Jurkat, Clone E6-1 (cell line): ENCODE measurements at places on chromosomes 7 and 10.

DNA sequence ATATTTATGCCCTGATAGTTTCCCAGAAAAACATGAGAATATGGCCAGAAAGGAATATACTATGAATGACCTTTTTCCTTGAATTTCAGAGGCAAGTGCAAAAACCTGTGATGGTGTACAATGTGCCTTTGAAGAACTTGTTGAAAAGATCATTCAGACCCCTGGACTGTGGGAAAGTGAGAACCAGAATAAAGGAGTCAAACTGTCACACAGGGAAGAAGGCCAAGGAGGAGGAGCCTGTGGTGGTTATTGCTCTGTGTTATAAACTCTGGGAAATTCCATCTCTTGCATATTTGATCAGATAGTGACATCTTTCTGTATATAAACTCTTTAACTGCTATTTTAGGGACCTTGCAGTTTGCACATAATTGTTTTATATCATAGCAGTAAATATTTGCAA, 33.7 kb downstream of the RAB18 start:
- no peak for DNase-seq

DNA sequence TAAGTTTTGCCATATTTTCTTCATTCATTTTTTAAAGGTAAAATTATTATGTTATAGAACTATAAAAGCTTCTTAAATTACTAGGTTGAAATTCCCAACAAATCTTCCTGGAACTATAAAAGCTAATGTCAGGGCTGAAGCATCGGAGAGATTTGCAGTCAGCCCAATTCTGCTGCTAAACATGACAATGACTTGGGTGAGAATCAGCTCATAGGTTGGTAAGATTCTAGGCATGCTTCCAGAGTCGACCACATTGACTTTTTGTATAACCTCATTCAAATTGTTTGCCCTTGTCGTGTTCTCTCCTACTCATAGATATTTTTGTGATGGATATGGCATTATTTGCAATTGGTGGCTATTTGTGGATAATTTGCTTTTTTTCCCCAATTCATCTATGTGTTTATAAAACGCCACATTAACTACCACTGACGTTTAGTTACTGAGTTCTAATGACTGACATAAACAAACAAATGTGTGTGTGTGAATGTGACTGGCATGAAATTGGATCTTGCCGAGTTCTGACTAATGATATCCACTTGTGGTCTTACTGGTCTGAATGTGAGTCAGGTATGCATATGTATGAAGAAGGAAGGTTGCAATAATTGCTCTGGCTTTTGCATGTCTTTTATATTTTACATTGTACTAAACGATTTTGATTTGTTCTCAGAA, 579.8 kb downstream of the PARD3 start:
- DNase-seq = no peak

DNA sequence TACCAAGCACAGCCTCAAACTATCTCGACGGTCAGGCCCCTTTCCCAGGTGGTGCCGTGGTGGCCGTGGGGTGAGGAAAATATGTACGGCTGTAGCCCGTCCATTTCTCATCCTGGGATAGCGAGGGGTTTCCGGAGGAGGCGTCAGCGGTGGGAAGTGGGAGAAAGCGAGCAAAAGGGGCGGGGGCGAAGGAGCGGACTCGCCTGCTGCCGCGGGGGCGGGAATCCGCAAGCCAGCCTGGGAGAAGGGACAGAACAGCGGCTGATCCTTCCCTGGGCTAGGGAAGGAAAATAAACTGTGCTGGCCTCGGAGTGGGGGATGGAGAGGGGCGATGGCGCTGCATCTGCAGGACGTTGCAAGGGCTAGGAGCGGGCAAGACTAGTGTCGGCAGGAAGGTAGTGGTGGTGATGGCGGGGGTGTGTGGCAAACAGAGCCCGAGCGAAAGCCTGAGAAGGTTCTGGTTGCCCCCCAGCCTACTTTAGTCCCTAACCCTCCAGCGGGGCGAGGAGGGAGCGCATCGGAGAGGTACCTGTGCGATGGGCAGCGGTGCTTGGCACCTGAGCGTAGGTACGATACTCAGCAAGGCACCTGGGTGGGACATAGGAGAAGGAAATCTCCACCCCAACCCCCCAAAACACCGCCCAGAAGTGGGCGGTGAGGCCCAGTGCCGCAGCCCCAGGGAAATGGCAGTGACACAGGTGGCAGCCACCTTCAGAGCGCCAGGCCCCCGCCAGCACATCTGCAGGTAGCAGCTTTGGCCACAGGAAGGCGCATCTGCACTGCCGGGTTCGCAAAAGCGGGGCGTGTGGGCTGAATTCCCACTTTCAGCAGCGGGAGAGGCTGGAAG, 49.9 kb upstream of the STEAP1B start:
- no peak for DNase-seq

DNA sequence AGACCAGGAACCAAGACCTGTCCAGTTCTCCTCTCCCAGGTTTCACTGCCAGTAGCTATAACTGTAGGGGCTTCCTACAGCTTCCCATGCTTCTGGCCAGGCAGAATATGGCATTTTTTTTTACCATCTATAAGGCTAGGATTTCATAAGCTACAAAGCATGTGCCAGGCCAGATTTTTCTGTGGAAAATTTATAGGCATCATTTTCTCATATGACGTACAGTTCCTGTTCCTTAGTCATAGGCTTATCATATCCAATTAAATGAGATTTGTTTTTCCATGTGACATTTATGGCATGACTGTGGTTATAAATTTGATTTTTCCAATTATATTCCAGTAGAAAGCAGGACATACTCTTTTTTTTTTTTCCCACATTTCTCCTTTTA, 208.6 kb upstream of the NPY start:
- DNase-seq = no peak

GRCh38 chr10:34286136-34286739, 528.9 kb downstream of the PARD3 start:
- DNase-seq = no peak

- no peak for DNase-seq
Measured at GRCh38 chr7:136348542-136349192, 371.5 kb upstream of the MTPN start.

- peak; percentile 23 for DNase-seq
Measured at GRCh38 chr7:90455163-90456030, 14.0 kb upstream of the PTTG1IP2 start.

DNA sequence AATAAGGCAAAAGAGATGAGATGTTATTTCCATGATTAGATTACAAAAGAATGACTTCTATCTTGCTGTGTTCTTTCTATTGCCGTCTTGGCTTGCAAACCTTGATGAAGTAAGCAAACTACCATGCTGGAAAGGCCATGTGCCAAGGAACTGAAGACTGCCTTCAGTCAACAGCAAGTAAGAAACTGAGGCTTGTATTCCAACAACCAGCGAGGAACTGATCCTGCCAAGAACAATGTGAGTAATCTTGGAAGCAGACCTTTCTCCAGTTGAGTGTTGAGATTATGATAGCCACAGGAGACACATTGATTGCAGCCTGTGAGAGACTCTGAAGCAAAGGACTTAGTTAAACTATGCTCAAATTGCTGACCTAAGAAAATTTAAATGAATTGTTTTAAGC, 164.6 kb upstream of the GRM3 start:
- no peak for DNase-seq

GRCh38 chr10:486206-486605, 203.3 kb downstream of the DIP2C start:
- no peak for DNase-seq

DNA sequence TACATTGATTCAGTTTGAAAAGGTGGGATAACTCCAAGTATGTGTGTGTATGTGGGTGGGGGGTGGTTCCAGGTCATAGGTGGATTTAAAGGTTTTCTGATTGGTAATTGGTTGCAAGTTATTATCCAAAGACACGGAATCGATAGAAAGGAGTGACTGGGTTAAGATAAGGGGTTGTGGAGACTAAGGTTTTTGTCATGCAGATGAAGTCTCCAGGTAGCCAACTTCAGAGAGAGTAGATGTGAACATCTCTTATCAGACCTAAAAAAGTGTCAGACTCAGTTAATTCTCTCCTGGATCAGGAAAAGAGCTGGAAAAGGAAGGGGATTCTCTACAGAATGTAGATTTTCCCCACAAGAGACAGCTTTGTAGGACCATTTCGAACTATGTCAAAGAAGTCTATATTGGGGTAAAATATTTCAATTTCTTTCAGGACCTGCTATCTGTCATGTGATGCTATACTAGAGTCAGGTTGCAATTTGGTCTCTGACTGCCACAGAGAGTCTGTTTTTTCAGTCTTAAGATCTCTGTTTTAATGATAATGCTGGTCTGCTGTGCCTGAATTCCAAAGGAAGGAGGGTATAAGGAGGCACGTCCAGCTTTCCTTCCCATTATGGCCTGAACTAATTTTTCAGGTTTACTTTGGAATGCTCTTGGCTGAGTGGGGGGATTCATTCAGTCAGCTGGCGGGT, 3.6 kb downstream of the C7orf57 start:
- DNase-seq = no peak

DNA sequence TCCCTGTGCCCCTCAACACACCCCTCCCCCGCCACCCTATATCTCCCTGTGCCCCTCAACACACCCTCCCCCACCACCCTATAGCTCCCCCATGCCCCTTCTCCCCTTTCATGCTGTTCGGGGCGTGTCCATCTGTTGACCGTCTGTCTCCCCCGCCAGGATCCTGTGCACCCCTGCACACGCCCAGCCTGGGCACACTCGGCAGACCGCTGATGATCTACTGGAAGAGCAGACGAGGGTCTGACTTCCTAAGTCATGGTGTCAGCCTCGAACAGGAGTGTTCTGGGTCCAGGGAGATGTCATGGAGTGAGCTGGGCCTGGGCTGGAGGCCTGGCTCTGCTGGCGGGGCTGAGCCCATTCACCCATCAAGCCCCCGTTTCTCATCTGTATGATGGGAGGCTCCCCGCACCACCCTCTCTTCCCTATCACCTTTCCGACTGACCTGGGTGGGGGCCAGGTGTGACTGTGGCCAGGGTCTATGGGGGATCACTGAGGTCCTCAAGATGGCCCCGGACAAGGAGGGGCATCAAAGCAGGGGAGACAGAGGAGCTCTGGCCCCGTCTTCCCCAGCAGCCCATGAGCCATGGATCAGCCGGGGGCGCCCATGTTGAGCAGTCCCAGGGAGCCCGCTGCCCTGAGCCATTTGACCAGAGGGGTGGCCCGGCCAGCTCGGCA, 48.3 kb downstream of the PDGFA start:
- no peak for DNase-seq

DNA sequence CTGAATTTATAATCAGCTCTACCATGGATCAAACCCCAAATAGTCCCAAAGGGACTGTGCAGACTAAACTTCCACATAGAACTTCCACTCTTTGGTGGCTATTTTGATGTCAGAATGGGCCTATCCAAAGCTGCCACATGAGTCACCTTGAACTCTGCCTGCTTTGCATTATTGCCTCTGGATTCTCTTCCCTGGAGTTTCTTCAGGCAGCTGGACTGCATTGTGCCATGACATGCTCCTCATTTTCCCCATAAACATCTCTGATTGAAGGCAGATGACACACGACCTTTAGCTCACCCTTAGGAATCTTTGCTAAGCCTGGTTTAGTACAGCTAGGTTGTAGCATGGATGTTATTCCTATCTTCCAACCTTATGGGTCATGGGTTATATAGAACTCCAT, 251.7 kb downstream of the FZD1 start:
- no peak for DNase-seq

- DNase-seq = no peak
Measured at GRCh38 chr7:140298213-140298612, 100.1 kb downstream of the SLC37A3 start.

- DNase-seq = no peak
Measured at GRCh38 chr7:106501605-106502580, 159.1 kb downstream of the CCDC71L start.

DNA sequence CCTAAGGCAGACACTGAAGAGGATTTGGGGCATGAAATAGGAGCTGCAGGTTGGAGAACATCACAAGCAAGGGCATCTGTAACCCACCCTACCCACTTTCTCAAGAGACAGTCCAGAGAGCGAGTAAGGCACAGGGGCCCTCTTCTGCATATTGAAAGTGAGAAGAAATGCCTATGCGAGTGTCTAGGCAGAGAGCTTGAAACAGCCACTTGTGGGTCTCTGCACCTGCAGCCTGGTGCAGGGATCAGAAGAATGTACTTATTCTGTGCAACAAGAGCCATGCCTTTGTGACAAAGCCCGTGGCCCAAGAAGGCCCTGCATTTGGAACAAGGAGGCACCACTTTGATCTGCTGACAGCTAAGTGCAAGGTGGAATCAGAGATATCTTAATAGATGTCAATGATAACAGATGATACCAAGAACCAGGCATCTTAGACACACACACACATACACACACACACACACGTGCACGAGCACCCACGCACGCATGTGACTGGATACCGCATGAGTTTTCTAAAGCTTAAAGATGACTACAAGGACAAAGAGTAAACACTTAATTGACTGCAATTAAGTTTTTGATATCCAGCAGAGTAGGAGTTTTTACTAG, 89.3 kb downstream of the NPSR1 start:
- DNase-seq = no peak

DNA sequence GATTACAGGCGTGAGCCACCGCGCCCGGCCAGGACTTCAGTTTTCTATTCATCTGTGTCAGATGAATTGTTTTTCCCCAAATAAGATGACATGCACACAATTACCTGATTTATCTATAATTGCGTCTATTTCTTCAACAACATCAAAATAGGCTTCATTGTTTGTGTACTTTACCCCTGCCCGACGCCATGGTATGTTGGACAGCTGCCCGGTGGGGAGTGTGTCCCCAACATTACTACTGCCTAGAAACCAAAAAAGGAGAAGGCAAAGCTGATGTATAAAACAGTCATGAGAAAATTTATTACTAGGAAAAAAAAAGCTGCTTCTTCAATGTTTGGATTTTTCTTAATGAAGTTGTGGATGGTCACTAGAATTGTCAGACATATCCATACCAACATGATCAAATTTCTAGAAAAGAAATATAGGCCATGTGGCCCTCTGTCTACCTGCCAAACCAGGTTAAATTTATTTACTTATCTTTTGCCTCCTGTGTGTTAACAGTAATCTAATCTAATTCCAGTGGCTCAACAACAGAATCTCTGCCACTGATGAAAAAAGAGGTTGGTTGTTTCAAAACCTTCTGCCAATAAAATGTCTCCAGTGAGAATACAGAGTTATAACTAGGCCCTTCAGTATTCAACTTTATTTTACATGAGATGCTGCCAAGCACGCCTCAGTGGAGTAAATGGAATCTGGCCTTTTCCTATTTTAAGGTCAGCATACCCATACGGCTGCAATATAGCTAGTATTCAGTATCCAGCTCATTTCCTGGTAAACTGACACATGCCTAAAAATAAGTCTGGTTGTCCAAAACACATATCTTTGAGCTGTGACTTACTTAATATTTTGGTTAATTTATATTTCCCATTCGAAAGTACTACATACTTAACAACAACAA, 16.5 kb downstream of the AP3M1 start:
- DNase-seq = no peak

DNA sequence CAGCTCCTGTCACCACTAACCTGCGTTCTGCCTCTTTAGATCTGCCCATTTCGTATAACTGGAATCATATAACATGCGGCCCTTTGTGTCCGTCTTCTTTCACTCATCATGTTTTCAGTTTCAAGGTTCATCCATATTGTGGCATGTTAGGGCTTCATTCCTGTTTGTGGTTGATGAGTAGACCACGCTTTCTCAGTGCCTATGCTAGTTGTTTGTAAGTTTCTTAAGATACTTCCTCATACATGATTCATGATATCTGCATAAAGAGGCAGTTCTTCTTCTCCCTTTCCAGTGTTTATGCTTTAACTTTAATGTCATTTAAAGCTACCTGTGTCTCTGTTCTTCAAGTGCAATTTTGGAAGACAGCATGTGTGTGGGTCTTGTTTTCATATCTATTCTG, 79.5 kb upstream of the FAM20C start:
- no peak for DNase-seq

- no peak for DNase-seq
Measured at GRCh38 chr7:48389977-48390376, 218.7 kb downstream of the ABCA13 start.

- DNase-seq = no peak
Measured at GRCh38 chr7:16813232-16813616, 8.4 kb upstream of the AGR2 start.
